ENCODE measurements at places on chromosomes 12 and 14.
A peak's percentile ranks its signal among the peaks of the same experiment; 100 is the strongest.

- no peak for DNase-seq
These were observed 45.7 kb downstream of the MMAB start for GRCh38 chr12:109527489-109528123.

DNA sequence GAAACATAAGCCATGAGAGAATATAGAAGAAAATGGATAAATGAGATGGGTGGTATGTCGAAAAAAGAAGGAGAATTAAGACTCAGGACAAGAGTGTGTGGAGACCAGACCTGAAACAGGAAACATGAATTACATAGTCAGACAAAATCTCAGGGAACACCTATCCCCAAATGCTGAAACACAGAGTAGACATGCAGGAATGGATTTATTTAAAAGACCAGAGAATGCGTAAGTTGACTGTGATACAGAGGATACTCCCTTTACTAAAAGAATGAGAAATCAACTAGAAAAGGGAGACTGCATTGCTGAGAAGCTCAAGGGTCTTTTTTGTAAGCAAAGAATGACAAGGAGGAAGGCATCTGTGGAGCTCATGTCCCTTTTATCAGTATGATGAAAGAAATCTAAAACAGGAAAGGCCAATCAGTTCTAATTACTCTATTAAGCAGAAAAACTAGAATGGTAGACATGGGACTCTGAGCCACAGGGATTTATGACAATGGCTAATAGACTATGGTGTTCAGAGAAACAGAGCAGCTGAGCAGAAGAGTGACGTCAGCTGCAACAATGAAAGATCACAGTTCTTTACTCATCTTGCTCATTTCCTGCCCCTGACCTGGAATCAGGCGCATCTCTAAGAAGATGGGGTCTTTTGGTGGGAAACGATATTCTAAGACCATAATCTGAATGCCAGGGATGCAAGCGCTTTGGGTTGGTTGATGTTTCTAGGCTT is 138.9 kb upstream of the DHRS4 start:
- DNase-seq = no peak

GRCh38 chr12:6697584-6698351 is 2.8 kb downstream of the PIANP start:
- DNase-seq = peak; percentile 52

GRCh38 chr12:113173081-113173698 is 12.1 kb downstream of the DDX54 start:
- no peak for DNase-seq

GRCh38 chr12:43453761-43454160 is 98.2 kb downstream of the ADAMTS20 start:
- DNase-seq = no peak

DNA sequence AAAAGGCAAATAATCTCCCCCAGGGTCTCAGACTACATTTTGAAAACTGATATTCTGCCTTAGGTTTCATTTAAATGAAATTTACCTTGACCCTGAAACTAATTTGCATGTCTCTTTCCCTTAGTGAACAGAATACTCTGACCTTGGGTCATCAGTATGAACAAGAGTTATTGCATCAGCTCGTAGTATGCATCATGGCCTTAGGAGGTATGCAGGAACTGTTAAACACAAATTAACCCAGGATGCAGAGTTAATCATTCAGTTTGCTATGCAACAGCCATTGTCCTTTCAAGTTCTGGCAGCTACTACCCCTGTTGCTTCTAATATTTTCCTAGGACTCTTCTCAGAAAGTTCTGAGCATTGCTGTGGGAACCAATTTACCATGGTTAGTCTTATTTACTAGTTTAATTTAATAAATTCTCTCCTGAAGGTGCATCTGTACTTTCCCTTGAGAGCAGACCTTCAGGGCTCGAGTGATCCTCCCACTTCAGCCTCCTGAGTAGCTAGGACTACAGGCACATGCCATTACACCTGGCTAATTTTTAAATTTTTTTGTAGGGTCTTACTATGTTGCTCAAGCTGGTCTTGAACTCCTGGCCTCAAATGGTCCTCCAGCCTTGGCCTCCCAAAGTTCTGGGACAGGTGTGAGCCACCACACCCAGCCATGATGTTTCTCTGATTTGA is 126.7 kb downstream of the TTC6 start:
- peak; percentile 7 for DNase-seq

GRCh38 chr14:53360829-53361228 is 207.7 kb upstream of the DDHD1 start:
- no peak for DNase-seq

DNA sequence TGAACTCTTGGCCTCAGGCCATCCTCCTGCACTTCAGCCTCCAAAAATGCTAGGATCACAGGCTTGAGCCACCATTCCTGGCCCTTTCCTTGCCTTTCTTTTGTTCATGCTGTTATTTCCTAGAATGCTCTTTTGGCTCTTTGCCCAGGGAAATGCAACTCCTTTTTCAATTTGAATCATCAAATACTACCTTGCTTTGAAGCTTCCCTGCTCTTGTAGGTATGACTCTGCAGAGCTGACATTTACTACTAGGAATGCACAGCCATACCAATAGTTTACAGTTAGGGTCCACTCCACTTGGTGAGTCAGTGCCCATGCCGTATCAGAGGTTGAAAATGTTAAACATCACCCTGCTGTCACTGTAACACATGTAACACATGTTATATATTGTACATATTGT is 107.0 kb upstream of the CRY1 start:
- peak; percentile 26 for DNase-seq

DNA sequence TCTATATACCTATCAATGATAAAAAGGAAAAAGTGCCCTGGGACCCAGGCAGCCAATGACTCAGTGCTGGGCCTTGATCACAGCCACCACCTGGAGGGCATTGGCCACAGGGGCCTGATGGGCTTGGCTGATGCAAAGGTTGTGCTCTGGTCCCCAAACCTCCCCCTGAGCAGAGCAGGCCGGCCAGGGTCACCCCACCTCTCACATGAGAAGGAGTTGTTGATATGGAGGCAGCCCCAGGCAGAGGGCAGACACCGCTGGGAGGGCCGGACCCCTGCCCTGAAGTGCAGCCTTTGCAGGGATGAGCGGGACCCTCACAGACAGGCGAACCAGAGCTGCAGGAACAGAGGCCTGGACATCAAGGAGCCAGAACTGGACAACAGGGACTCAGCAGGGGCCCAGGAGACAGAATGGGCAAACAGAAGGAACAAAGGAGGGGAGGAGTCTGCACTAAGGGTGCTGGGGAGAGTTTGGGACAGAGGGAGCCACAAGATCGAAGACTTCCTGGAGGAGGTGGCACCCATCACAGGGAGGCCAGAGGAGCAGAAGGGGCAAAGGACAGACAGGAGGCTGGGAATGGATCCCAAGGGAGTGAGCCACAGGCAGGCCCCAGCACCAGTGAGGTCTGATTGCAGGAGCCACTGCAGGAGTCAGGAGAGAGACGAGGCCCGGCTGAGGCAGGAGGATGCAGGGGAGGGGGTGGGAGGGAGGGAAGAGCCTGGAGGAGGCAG is 105.0 kb downstream of the TNFAIP2 start:
- DNase-seq = no peak

- peak; percentile 69 for DNase-seq
These were observed 53.3 kb upstream of the CERS5 start for GRCh38 chr12:50220363-50220995.

DNA sequence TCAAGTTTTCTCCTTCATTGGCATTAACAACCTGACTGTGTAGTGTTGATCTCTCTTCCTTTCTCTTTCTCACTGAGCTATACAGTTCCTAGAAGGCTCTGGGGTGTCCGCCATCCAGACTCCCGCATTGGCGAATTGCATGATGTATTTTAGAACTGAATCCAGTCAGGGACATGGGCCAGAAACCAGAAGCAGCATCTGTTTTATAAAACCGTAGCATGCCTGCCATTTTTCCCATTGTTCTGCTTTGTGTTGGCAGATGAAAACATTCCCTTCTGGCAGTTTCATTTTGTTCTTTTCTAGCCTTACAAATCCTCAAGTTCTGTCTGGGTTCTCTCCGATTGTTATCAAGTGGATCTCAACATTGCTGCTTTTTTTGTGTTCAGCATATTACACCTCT is 268.3 kb upstream of the SEL1L start:
- no peak for DNase-seq

- no peak for DNase-seq
These were observed 50.6 kb downstream of the DAAM1 start for GRCh38 chr14:59239022-59239421.

DNA sequence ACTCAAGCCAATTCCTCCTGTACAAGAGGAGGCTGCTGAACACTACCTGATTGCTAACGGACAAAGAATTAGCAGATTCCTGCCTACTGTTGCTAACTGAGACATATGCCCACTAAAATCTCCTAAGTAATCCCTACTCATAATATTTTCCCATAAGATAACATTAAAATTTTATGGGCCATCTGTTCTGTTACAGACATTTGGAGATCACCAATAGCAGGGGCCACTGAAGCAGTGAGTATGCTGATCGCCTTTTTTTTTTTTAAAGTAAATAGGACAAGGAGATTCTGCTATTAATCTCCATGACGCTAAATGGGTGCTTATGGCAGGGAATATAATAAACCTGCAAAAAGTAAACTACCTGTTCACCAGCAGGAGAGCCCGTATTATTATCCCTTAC is 292.9 kb downstream of the MED13L start:
- DNase-seq = no peak

- DNase-seq = peak; percentile 22
These were observed 293.5 kb downstream of the SLC6A15 start for GRCh38 chr12:84619053-84619571.

DNA sequence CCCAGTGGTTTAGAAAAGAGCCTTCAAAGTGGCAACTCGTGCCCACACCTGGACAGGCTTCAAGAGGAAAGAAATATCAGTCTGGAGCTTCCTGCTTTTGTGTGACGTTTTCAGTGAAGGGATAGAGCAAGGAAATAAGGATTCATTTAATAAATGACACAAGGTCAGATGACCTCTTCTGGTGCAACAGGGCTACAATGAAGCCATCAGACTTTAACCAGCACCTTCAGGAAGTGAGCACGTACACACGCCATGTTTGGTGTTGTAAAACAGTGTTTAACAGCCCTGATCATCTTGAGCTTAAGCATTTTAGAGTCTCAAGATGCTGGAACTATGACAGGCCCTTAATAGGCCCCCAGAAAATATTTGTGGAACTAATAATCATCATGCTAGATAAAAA is 59.1 kb downstream of the CCDC60 start:
- no peak for DNase-seq

DNA sequence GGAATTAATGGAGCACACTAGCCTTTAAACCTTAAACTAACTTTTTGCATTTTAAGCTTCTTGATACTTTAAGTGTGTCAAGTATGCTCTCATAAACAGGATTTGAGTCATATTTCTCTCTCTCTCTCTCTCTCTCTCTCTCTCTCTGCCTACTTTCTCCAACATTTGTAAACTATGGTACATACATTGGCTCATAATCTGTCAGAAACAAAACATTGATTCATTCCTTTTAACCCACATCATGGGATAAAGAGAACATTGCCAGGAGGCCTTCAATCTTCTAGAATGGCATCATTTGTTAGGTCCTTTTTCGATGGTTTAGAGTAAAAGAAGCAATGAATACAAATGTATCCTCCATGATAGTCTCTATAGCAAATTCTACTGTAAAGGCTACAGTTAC is 81.6 kb upstream of the RERGL start:
- peak; percentile 63 for DNase-seq

- DNase-seq = no peak
These were observed 91.3 kb downstream of the PRKD1 start for GRCh38 chr14:29836395-29836794.

GRCh38 chr14:74705613-74706500 is 7.0 kb downstream of the AREL1 start:
- DNase-seq = peak; percentile 21

- DNase-seq = peak; percentile 91
These were observed 391.8 kb upstream of the PRICKLE1 start for GRCh38 chr12:42981379-42981778.

DNA sequence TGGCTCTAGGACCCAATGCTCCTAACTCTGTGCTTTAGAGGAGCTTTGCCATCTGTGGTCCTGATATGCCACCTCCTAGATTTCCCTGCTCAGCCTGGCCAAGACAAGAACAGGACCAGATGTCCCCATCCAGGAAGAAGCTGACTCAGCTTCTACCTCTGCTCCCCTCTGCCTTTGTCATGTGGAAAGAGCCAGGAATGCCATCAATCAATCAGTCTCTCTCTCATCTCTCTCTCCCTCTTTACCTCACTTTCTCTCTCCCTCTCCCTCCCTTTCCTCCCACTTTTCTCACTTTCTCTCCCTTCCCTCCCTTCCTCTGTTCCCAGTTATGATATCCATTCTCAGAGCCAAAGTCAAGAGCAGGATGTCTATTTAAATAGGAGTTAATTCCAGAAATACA is 892.5 kb upstream of the TMEM132C start:
- no peak for DNase-seq

DNA sequence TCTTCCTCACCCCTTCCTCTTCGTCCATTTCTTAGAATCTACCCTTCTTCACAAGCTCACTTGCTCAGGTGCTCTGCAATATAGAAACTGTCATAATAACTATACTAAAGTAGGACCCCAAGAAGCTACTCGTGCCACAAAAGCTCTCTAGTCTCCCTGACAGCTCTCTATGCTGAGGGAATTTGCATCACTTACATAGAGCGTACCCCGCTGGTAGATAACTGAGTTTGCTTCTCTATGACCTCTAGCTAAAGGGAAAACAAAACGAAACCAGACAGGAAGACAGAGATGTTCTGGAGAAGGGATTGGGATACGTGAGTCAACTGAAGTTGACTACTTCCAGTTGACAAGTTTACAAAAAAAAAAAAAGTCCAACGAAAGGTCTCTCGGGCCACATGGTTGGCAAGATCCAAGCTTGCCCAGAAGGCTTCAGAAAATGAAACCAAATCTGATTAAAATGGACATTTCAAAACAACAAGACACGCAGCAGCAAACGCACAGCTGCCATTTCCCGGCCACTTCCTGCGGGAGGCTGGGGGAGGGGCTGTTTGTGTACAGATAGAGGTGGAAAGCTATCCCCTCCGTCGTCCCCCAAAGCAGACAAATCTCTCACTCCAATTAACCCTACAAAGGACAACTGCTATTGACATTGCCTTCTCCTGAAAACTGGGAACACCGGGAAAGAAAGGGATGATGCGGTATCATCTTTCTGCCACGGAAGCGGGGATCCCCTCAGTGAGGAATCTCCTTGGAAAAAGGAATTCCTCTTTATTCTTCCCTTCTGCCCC is 1.3 kb downstream of the BAZ2A start:
- DNase-seq = peak; percentile 43

DNA sequence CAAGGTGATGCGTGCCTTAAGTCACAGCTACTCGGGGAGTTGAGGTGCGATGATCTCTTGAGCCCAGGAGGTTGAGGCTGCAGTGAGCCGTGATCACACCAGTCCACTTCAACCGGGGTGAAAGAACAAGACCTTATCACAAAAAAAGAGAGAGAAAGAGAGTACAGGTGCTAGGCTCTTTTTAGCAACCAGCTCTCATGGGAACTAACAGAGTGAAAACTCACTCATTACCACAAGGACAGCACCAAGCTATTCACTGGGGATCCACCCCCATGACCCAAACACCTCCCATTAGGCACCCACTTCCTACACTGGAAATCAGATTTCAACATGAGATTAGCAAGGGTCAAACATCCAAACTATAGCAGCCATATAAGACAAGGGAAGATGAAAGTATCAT is 164.2 kb downstream of the NDUFA12 start:
- DNase-seq = no peak
